AG04449 (cell line): ENCODE measurements at places on chromosomes 4 and X.

GRCh38 chrX:13252726-13253125 lies 67.1 kb downstream of the ATXN3L start:
- DNase-seq: no peak

DNA sequence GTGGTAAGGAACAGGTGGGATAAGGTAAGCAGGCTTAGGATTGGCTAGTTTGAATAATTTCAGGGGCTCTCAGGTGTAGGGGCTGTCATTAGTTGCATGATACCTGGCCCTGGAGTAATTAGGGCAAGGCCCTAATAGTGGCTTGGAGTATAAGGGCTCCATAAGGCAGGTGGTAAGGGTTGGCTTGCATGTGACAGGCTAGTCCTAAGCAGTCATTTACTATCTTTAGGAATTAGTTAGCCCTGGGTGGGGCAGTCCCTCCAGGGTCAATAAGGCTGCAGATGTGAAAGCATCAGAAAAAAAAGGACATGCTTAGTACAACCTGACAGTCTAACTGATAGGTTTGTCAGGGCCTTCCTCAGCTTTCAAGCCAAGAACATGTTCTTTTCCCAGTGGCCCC lies 7.8 kb upstream of the TMPRSS11D start:
- DNase-seq: no peak

GRCh38 chrX:102950908-102951866 lies 14.1 kb downstream of the RAB40AL start:
- DNase-seq: no peak

DNA sequence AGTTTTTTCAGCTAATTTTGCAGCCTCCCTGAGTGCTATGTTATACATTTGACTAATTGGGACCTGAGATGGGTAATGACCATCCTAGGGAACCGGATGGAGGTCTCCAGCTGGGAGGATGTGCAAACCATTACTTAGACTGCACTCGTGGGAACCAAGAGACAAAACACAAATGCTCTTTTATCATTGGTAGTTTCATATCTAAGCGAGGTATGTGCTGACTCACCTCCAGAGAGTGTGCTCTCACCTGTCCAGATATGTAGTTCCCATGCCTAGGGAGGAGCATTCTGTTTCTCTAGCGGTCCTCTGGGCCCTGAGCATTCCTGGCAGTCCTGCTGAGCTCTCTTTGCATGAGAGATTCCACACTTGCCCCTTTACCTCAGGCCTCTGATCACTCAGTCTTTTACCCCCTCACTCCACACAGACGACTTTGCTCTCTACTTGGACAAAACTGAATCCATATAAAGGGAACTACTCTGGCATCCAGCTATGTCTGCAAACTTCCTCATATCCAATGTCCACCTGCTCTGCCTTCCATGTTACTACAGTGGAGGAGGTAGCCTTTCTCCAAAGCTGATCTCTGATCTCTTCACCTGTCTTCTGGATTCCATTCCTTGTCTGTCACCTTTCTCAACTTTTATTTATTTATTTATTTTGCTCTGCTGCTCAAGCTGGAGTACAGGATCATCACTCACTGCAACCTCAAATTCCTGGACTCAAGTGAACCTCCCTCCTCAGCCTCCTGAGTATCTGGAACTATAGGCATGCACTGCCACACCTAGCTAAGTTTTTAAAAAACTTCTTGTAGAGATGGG lies 88.4 kb downstream of the LRP2BP start:
- DNase-seq: no peak

GRCh38 chr4:7171191-7171900 lies 21.0 kb upstream of the SORCS2 start:
- DNase-seq: no peak

GRCh38 chr4:158053086-158053485 lies 119.7 kb downstream of the GASK1B start:
- DNase-seq: no peak

DNA sequence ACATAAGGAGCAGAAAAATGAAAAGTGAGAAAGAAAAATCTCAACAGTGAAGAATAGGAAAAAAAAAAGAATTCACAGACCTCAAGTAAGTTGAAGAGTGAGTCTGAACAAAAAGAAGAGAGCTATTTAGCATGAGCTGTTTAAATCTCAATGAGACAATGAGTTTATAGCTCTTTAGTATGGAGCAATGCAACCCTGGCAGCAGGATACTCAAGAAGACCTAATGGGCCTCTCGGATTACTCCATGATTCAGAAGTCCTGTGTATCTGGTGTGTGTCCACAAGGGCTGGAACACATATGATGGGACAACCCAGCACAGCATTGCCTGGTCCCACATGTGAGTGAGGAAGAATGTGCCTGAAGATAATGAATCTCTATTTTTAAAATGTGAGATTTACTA lies 563.1 kb upstream of the INTU start:
- DNase-seq: no peak
